ENCODE measurements at places on chromosomes 6 and 20.

- no peaks in the 10 kb centered on the region for H3K4me1 ChIP-seq
- DNase-seq: no peak
- H3K36me3 ChIP-seq: peaks cover 2% of the 10 kb centered on the region
- no peaks in the 10 kb centered on the region for H3K27me3 ChIP-seq
These were observed 57.3 kb downstream of the BCKDHB start for GRCh38 chr6:80163754-80164187.

GRCh38 chr20:31472395-31473330, 2.3 kb downstream of the DEFB124 start:
- peaks cover 41% of the 10 kb centered on the region for H3K27me3 ChIP-seq
- H3K4me1 ChIP-seq: peaks cover 7% of the 10 kb centered on the region
- H3K27ac ChIP-seq: no peak overlapping the region
- no peak overlapping the region for H3K4me3 ChIP-seq

DNA sequence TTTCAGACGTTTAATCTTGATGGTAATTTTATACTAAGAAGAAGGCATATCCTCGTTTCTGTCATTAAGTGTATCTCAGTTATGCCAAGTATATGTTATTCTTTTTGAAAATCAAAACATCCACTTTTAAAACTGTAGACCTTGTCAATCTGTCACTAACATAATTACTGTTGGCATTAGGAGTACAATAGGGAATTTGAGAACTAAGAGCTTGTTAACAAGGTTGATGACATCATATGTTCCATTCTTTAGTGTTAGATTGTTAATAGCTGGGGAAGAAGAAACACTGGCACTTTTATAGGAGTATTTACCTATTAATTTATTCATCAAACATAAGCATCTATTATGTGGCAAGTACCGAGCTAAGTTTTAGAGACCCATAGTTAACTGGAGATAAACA, 76.2 kb downstream of the MAP3K4 start:
- no peak for DNase-seq
- H3K4me3 ChIP-seq: no peak overlapping the region
- no peaks in the 10 kb centered on the region for H3K27me3 ChIP-seq

DNA sequence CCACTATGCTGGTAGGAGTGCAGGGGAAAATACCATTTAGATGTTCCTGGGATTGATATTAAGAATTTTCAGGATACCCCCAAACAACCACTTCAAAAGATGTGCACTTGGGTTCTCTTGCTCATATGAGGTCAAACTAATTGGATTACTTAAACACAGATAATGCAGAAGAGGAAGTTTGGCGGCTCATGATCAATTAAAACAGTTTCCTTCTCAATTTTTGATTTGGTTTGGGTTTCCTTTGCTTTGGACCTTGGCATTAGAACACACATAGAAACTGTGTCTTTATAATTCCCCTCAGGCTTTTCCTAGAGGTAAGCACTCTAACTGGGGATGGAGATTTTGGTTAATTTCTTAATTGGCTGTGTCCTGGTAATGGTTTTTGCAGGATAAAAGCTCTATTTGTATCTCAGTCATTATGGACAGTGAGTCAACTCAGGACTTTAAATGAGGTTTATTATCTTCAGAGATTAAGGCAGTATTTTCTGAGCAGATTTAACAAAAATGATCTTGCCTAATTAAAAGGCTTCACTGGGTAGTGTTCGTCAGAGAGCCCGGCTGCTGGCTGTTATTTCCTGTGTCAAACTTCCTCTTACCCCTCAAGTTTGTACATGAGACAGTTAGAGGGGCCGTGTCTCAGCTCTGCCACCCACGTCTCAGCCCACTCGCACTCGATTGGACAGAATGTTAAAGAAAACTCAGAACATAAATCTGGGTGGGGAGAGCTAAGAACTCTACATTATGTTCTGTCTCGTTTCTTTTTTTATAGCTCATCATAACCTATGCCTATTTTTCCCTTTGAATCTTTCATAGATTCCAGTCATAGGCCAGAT, 50.3 kb upstream of the PREP start:
- peak; percentile 71 for DNase-seq
- peak overlapping the region; percentile 93 for H3K27ac ChIP-seq
- H3K36me3 ChIP-seq: peaks cover 12% of the 10 kb centered on the region

GRCh38 chr6:34360556-34360955, 31.9 kb downstream of the NUDT3 start:
- DNase-seq: no peak
- peaks cover 38% of the 10 kb centered on the region for H3K4me1 ChIP-seq
- no peak overlapping the region for H3K27ac ChIP-seq
- no peaks in the 10 kb centered on the region for H3K27me3 ChIP-seq
- H3K36me3 ChIP-seq: peaks cover 2% of the 10 kb centered on the region
- no peak overlapping the region for H3K4me3 ChIP-seq

DNA sequence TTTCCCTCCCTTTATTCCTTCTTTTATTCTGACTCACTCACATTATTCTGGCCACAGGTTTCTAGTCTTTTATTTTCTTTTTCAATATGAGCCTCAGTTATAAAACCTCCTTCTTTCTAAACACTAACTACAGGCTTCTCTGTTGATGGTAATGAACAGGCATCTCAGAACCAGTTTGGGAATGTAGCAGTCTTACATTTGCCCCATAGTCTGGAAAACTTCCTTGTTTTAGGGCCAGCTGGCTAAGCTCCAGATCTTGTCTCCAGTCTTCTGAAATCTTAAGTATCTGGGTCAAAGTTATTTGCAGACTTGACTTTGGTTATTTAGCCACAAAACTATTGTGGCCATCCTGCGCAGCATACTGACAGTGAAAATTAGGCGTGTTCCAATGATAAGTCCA, 97.0 kb upstream of the MAN1A1 start:
- no peaks in the 10 kb centered on the region for H3K4me1 ChIP-seq
- no peak overlapping the region for H3K27ac ChIP-seq
- no peaks in the 10 kb centered on the region for H3K36me3 ChIP-seq
- H3K27me3 ChIP-seq: peaks cover 10% of the 10 kb centered on the region
- no peak overlapping the region for H3K4me3 ChIP-seq
- DNase-seq: no peak

DNA sequence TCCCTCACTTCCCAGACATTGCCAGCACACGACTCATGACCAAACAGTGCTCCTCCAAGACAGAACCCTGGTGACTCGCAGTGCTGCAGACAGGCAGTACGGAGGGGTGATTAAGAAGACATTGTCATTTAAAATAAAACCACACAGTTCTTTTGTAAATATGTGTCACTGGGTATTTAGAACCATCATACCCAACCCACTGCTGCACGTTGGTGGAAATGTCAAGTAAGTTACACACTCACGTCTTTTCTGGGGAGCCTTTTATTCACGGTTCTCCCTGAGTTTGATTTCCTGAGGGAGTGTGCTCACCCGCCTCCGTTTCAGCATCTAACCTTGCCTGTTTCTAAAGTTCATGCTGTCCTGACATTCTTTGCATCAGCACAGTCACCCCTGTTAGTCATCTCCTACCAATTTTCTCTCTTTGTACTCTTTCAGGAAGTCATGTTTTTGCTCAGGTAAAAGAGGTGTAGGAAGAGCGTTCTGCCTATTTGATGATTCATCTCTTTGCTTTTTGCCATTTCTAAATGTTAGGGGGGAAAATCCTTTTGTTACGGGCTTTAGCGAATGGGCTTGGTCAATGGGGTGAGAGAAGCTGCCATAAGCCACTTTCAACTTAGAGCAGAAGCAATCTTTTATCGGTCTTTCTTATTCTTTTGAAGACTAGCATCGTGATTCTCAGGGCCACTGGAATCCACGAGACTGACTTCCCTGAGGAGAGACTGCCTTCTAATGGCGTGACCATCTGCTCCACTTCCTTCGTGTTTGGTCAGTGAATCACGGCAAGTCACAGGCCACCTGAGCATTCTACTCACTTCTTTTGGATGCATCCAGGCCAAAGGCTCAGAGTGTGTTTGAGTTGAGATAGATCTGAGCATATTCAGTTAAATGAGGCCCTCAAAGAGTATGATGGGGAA, 512.8 kb upstream of the JARID2 start:
- peaks cover 37% of the 10 kb centered on the region for H3K4me1 ChIP-seq
- no peaks in the 10 kb centered on the region for H3K27me3 ChIP-seq
- peak overlapping the region; percentile 41 for H3K4me3 ChIP-seq
- peak overlapping the region; percentile 43 for H3K27ac ChIP-seq

DNA sequence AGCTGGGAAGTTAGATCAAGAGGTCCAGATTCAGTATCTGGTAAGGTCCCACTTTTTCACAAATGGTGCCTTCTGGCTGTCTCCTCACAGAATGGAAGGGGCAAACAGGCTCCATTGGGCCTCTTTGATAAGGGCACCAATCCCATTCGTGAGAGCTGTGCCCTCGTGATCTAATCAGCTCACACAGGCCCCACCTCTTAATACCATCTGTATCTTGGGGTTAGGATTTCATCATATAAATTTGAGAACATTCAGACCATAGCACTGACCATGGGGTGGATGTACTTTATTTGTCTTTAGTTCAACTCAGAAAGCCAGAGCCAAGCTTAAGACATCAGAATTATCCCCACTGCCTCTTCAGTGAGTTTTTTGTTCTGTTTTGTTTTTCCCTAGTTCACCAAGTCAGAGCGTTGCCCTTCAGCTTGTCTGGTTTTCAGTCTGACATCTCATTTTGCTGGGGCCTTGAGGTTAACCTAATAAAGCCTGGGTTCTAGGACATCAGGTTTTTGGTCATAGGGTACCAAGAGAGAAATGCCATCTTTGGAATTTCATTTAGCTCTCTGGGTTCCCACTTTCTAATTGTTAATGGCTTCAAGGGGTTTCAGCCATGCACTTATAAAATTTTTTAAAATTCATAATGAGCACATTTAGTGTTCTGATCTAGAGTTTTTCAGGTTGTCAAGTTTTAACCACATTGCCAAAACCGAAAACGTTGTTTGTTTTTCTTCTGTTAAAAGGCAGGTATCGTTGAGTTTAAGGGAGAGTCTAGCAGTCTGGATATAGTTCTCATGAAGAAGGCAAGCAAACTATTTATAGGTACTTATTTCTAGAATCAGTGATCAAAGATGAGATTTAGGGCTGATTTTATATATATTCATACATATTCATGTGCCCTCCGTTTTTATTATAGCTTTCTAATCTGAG, 19.0 kb downstream of the SENP6 start:
- H3K4me1 ChIP-seq: peaks cover 52% of the 10 kb centered on the region
- H3K36me3 ChIP-seq: peaks cover 23% of the 10 kb centered on the region
- peak overlapping the region; percentile 72 for H3K27ac ChIP-seq
- H3K27me3 ChIP-seq: no peaks in the 10 kb centered on the region
- H3K4me3 ChIP-seq: peak overlapping the region; percentile 38

All from central memory CD8-positive, alpha-beta T cell (primary cell).